ENCODE measurements at places on chromosomes 16 and 17. TPM values are rescaled to one million over a fixed set of nuclear protein-coding genes. Genes with fewer than 3 reads are reported as not detected.

DNA sequence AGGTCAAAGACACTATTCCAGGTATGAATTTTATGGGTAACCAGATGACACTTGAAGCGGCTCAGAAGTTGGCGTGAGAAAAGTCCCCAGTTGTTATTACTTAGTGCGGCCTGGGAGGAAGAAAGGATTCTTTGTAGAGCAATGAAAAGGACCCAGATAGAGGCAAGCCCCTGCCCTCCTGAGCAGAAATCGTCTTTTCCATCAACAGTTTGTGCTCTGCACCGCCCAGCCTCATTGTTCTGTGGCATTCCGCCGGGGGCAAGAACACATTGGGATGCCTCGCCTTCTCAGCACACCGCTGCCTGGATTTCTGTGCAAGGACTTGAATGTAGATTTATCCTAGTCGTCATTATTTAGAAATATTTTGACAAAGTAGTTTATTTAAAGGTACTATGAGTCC is 32.7 kb upstream of the CRHR1 start:
- no peak for DNase-seq

DNA sequence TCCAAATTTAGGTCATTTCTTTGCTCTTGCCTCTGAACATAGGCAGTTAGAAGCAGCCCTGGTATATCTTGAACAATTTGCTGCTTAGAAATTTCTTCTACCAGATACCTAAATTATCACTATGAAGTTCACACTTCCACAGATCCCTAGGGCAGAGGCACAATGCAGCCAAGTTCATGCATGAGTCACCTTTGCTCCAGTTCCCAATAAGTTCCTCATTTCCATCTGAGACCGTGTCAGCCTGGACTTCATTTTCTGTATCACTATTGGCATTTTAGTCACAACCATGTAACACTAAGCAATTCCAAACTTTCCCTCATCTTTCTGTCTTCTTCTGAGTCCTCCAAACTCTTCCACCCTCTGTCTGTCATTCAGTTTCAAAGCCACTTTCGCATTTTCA is 45.0 kb downstream of the KCNJ16 start:
- no peak for DNase-seq

DNA sequence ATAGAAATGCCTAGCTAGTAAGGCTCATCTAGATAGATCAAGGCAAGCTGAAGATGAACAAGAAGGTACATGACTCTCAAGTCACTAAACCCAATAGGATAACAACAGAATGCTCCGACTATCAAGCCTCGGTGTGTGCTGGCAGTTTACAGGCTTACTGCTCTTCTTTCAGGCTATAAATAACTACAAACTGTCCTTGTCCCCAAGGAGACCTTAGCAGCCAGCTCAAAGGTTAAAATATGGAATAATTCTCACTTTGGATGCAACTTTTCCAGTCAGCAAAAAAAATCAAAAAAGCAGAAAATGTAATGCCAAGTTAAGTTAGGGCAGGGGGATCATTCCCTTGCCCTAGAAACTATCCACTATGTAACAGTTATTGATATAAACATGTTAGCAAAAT is 44.6 kb downstream of the SPOP start:
- DNase-seq, result no peak

DNA sequence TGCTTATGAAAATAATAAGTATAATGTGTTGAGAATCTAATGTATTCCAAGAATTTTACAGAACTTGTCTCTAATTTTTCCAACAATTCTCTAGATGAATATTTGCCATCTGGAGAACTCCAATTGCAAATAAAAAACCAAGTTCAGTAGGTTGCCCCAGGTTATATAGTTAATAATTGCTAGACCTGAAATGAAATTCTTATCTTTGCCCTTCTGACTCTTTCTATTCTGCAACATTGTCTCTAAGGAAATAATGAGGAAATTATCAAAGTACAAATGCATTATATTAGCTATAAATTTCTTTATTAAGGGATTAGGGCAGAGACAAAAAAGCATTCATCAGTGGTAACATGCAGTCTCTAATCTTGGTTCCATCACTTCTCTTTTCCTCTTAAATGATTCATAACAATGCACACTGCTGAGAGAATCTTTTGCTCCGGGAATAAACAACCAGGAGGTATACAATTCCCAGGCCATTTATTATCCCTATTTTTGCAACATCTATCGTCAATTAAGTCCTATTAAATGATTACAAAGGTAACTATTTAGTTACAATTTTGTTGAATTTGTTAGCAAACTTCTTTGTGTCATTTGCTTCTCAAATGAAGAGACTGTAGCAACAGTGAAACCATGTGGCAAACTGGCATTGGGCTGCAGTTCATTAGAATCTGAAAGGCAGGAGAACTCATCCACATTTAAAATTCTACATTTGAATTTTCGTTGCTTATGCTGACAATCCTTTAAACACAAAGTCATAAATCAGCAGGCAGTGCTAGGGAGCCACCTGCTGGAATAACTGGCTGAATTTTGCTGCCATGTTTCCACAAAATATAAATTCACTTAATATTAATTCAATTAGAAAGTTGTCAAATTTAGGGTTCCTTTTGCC is 349.6 kb downstream of the KIF2B start:
- peak; percentile 50 for DNase-seq

CDH1 gene
- total RNA-seq, result 216 TPM

TPSB2 gene
- total RNA-seq, result not detected

ENGASE gene
- total RNA-seq, result 11.2 TPM

All from foreskin keratinocyte (primary cell).